ENCODE measurements at places on chromosomes 3 and 15.

DNA sequence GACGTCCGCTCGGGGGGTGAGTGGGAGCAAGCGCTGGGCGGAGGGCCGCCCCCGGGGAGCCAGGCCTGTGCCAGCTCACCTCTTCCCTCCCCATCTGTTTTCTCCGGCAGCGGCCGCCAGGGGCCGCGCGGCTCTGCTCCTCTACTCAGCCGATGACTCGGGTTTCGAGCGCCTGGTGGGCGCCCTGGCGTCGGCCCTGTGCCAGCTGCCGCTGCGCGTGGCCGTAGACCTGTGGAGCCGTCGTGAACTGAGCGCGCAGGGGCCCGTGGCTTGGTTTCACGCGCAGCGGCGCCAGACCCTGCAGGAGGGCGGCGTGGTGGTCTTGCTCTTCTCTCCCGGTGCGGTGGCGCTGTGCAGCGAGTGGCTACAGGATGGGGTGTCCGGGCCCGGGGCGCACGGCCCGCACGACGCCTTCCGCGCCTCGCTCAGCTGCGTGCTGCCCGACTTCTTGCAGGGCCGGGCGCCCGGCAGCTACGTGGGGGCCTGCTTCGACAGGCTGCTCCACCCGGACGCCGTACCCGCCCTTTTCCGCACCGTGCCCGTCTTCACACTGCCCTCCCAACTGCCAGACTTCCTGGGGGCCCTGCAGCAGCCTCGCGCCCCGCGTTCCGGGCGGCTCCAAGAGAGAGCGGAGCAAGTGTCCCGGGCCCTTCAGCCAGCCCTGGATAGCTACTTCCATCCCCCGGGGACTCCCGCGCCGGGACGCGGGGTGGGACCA lies 632 bp upstream of the CRELD1 start:
- peak; percentile 34 for DNase-seq

DNA sequence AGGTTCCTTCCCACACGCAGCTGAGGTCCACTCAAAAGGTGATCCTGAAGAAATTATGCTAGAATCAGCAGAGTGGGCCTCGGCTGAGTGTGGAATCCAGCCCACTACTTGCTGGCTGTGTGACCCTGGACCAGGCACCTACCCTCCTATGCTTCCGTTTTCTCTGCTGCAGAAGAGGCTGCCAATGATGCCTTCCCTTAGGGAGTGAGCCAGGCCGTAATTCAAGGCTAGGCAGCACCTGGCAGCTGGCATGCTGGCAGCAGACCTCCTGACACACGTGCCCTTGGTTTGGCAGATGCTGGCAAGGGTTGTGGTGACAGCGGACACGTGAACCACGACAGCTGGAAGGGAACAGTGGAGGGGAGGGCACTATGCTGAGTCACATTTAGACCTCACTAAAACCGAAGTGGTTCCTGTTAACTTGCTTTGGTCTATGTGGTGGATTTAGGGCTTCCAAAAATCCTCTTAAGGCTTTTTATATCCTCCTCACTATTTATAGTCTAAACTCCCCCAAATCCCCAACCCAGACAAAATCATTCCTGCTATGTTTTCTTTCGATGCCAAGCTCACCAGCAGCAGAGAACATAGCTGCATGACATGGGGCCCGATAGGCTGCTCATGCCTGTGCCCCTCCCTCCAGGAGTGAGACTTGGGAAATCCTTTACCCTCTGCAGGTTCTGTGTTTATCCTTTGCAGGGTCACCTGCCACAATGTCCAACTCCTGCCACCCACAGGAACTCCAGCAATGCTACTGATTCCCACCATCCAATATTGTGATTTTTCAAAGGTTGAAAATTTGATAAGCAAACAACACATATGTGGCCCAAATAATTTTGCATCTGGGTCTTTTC lies 10.6 kb upstream of the PCSK6 start:
- DNase-seq, result no peak

DNA sequence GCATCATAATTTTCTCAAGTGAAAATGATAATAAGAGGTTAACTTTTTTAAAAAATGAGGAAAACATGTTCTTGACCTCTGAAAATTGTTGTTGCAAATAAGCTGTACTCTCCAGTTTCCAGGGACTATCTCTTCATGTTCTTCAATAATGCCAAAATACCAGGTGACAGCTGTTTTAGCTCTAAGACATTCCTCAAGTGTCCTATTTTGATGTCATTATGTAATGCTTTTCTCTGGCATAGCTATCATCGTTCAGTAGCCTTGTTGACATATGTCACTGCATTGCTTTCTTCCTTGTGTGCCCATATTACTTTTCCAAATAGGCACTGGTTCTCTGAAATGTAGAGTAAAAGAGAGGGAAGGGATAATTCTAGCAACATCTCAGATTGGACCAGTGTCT lies 5.7 kb upstream of the FILIP1L start:
- DNase-seq, result no peak

DNA sequence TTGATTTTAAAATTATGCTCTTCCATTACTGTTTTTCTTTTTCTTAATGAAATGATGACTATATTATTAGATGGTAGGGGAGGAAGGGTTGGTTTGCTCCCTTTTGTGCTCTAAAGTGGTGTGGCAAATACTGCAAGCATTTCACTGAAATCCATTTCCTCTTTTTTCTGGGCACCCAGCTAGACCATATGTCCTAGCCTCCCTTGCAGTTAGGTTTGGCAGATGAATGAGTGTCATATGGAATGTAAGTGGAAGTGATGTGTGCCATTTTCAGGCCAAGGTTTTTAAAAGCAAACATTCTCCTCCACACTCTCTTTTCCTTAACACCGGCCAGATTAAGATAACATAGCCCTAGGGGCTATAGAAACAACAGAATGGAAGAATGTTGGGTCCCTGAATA lies 363.0 kb downstream of the FGF12 start:
- no peak for DNase-seq

GRCh38 chr15:44261007-44261706 lies 27.4 kb upstream of the GOLM2 start:
- no peak for DNase-seq

GRCh38 chr15:85336880-85337279 lies 43.5 kb upstream of the AKAP13 start:
- no peak for DNase-seq

- peak; percentile 89 for DNase-seq
These were observed 54.7 kb upstream of the TRAK1 start for GRCh38 chr3:42036483-42036823.

- no peak for DNase-seq
These were observed 730 bp upstream of the RPL14 start for GRCh38 chr3:40456279-40456939.

- DNase-seq, result no peak
These were observed 91.1 kb downstream of the LINGO1 start for GRCh38 chr15:77541421-77542181.

- no peak for DNase-seq
These were observed 7.6 kb downstream of the CTSH start for GRCh38 chr15:78937132-78937739.

- no peak for DNase-seq
These were observed 10.2 kb upstream of the GCSAM start for GRCh38 chr3:112143251-112143650.

DNA sequence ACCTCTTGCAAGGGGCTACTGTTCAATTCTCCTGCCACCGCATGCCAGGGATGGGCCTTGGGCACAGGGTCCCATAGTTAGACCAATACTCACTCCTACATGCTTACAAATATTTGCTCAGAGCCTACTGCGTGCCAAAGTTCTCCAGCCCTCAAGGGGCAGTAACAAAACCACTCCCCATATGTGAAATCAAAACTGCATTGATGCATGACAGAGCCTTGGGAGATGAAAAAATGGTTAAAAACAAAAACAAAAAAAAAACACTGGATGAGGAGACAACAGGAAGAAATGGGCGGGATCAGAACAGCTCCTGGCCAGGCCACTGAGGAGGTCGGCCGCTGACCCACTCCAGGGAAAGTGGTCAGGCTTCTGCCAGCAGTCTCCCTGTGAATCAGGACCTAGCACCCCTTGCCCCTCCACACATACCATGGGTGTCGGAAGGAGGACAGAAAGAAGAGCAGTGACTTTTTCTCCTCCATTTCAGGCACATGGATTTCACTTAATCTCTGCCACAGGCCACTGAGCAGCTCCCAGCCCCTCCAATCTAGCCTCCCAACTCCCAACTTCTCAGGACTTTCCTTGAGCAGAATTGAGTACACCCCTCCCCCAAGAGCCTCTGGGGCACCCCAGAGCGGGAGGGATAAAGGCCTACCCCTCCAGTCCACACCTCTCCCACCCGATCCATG lies 2.8 kb downstream of the PLXNB1 start:
- no peak for DNase-seq

DNA sequence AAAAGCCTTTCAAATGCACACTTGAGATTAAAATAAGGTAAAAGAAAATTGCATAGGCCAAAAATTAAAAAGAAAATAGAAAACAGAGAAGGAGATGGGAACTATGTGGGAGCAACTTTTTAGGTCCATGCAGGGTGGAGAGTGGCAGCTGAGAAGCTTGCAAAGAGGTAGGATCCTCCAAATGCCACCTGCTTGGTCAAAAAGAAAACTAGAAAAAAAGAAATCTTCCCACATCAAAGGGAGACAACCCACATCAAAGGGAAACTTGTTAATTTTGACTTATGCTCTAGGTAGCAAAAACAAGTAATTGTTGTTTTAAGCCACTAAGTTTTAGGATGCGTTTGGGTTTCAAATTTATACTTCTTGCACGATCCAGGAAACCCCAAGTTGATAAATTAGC lies 342.9 kb downstream of the IL20RB start:
- DNase-seq, result no peak

GRCh38 chr3:161991901-161992540 lies 495.4 kb downstream of the OTOL1 start:
- no peak for DNase-seq

DNA sequence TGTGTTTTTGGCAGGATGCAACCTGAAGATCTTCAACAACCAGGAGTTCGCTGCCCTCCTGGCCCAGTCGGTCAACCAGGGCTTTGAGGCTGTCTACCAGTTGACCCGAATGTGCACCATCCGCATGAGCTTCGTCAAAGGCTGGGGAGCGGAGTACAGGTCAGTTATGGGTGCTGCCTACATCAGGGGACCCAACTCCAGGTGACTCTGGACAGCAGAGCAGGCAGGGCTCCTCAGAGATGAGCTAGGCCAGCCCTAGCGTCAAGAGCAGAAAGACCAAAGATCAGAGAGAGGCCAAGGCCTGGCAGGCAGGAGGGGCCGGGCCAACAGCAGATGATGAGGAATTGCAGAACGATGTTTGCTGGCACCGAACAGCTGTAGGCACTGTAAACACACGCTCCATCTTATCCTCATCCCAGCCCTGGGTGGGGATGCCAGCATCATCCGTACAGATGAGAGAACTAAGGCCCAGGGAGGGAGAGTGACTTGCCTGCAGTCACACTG lies 67.1 kb downstream of the AAGAB start:
- DNase-seq, result no peak

DNA sequence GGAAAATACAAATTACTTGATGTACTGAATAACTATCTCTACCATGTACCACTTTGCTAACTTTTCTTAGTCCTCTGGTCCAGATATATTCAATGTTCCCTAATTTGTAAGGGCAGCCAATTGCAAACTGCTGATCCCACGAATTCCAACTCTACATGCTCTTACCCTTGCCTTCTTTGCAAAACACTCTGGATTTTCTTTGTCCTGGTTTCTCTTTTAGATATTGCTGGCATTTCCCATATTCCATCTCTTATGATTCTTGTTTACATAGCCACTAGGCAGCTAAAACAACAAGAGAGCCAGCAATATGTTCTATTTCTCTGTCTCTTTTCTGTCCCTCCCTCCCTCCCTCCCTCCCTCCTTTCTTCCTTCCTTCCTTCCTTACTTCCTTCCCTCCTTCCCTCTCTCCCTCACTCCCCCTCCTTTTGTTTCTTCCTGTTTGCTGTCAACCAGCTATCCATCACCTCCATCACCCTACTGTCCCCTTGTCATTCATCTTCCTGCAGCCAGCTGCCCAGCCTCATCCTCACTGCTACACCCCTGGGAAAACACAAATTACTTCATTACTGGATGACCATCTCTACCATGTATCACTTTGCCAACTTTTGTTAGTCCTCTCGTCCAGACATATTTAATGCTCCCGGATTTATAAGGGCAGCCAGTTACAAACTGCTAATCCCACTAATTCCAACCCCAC lies 33.8 kb downstream of the SETMAR start:
- no peak for DNase-seq

DNA sequence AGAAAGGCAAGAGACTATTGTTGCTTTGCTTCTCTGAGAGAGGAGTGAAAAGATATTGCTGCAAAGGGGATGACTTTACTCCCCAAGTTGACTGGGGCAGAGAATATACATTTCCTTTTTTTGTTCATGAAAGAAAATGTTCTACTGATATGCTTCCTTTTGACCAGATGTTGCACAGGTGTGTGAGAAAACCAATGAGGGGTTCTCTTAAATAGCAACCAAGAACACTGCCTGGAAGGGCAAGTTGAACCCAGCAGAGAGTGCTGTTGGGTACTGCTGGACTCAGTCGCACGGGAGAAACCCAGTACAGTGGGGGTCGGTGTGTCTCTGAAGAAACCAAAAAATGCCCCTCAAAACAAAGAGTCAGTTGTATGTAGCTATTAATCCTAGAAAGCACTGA lies 101.2 kb downstream of the CHST2 start:
- no peak for DNase-seq

GRCh38 chr3:182808041-182808770 lies 14.9 kb downstream of the ATP11B start:
- no peak for DNase-seq

DNA sequence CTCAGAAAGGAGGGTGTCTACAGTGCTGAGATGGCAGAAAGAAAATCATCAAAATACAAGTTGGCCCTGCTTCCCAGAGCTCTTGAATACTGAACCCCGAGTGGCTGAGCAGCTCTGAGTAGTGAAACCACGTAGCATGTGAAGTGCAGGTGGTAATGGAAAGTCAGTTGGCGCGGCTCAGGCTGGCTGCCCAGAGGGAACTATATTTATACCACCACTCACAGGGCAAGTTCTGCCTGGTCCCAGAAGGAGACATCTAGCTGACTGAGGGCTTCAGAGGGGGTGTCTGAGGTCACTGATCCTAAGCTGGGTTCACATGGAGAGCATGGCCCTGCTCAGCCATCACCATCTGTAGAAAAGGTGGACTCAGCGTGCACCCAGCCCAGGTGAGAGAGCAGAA lies 129.6 kb upstream of the AGBL1 start:
- DNase-seq, result no peak

DNA sequence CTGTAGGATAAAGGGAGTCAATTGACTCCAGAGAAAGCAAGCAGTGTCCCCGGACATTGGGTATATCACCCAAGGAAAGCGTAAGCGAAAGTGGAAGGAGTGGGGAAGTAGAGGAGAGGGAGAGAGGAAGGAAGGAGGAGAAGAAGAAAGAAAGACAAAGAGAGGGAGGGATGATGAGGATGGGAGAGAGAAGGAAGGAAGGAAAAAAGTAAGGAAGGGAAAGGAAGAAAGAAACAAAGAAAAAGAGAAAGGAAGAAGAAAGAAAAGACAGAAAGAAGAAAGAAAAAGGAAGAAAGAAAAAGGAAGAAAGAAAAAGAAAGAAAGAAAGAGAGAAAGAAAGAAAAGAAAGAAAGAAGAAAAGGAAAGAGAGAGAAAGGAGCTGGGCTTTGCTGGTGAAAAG lies 839 bp downstream of the DNASE1L3 start:
- no peak for DNase-seq
